ENCODE measurements at places on chromosomes 7 and 10. TPM values are rescaled to one million over a fixed set of nuclear protein-coding genes. Genes with fewer than 3 reads are reported as not detected.

- DNase-seq, result peak; percentile 37
These were observed 9.3 kb downstream of the EVX1 start for GRCh38 chr7:27251652-27252590.

- no peak for DNase-seq
These were observed 185.2 kb downstream of the WDR37 start for GRCh38 chr10:1241322-1241890.

DNA sequence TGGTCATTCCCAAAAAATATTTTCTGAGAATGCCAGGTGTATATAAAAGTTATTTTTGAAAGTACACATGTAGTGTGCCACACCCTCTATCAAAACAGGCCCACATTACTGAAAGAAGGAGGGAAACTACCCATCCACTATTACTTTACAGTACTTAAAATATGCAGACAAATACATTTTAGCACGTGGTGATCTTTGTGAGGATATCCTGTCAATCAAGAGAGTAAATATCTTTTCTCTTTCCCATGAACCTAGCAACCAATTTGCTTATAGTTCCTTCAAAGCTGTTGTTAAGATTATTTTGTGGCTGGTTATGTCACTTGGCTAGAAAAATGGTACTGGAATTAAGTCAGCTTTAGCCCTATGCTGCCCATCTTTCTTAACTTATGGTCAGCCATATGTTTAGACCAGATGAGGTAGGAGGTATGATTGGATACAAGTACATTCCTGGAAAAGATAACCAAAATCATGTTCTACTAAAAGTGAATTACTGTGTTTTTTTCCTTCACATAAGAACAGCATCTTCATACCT is 70.1 kb downstream of the AUTS2 start:
- DNase-seq, result no peak

DNA sequence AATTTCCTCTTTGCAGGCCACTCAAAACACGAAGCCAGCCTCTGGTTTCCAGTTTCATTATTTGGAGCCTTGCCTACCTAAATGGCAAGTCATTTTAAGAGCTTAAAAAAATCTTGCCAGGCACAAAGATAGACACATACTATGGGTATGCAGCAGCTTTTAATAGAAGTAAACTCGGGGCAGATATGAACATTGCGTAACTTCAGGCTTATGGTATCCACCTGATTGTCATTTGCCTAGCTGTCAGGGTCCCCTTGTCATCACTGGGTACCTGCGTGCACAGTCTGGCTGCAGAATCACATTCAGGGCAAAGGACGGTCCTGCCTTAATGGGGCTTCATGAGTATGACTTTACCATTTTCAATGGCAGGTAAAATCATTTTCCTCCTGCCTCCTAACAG is 466.1 kb upstream of the NRP1 start:
- no peak for DNase-seq

DNA sequence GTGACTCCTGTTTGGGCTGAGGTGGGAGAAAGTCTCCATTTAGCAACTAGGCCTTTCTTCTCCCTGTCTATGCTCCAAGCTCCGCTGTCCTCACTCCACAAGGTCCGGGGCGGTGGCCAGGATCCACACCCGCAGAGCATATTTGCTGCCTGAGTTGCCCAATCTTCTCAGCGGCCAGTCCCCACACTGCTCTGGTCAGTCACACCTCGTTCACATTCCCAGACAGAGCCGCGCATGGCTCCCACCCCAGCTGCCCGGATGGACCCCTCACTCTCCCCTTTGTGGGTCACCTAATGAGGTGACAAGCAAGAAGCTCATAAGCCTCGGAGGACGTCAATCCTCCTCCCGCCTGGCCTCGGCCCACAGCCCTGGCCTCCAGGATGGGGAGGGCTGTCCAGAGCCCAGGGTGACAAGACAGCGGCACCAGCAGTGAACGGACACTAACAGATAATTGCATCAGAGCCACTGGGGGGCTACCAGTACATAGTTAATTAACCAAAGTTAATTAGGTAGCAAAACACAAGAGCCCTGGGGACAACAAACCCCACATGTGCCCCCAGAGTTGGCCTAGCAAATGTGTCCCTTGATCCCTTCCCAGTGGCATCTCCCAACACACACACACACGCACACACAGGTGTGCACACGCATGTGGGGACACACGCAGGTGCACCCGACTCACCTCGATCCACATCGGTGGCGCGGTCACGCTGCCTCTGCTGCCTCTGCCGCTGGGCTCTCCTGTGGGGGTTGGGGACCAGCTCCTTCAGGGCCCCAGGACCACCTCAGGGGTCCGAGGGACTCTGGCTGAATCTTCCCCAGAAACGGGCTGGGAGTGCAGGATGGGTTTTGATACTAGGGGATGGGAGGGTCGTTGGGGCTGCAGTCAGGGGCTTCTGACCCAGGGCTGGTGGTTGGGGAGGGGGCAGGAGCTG is 11.8 kb downstream of the EPHA1 start:
- no peak for DNase-seq

- DNase-seq, result peak; percentile 37
These were observed 30.4 kb upstream of the DDC start for GRCh38 chr7:50595491-50596102.

- no peak for DNase-seq
These were observed 239.0 kb upstream of the MKI67 start for GRCh38 chr10:128365156-128365725.

DNA sequence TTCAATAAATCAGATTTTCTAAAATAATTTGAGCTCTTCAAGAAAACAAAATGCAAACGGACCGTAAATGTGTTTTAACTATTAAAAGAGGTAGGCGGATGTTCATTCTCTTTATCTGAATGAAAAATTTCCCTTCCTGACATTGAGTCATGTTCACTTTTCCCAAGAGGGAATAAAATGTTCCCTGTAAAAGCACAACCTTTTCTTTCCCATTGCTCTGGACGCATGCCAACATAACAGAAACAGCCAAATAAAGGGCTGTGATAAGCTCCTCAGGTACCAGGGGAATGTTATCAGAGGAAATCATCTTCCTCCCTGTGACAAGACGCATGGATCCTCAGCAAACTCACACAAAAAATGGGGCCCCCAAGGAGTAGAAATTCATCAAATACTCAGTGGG is 251.8 kb downstream of the MTERF1 start:
- DNase-seq, result no peak

DNA sequence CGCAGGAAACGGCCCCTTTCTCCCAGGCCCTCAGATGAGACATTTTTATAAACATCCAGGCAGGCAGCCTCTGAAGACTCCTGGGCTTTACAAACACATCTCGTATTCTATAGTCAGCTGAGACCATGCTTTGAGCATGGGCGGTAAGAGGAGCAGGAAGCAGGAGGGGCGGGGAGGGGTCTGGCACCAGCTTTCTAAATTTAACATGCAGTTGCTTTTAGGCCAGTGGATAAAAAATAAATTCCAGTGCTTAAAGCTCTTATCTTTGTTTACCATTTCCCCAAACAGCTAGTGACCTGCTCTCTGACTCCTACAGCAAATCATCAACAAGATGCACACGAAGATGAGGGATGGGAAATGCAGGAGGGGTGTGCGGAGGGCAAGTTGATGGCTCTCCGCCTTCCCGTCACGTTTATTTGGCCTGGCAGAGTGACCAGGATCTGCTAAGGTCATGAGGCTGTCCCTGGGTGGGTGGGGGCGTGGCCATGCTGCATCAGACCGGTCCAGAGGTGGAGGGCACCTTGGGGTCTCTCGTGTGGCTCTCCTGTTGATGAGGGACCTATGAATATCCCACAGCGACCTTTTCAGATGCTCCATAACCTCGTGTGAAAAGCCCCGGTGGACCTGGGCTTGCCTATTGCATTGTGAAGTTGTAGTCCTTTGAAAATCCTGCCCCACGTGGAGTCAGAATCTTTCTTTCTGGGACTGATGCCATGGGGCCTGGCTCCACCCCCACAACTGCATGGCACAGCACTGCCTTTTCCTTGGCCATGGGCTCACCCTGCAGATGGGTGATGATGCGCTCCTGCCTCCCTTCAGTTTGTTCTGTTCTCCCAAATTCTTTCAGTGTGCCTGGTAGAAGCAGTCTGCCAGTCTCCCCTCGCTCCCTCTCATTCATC is 67.5 kb downstream of the PARP12 start:
- no peak for DNase-seq

- no peak for DNase-seq
These were observed 74.3 kb downstream of the GFRA1 start for GRCh38 chr10:116198676-116199035.

DNA sequence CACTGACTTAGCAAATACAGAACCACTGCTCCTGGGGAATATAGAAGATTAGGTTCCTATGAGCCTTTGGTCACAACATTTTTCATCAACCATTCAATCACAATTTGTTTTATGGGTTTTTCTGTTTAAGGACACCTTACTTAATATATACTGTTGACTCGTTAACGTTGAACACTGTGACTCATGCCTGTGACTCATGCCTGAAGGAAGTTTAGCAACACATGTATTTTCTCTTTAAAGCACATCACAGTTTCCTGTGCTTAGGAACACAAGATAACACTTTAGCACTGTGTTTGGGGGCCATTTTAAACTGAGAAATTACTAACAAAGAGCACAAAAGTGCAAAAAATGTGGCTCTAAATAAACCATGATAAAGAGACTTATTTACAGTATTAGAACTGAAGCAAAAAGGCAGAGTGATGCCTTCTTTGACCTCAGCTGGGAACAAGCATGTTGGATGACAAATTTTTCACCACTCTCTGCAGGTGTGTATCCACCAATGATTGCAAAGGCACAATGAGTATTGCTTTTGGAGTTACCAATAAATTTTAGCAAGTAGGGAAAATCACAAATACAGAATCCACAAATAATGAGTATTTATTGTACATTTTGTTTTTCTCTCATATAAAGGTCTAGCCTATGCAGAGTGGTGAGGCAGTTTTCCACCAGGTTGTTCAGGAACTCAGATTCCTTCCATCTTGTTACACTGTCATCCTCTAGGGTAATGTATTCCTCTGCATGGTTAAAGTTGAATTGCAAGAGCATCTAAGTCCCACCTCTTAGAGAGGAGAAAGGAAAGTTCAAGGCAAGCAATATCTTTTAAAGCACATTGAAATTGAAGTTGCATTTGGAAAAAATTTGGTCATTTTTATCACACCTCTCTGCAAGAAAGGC is 7.3 kb downstream of the FGFBP3 start:
- DNase-seq, result no peak

DNA sequence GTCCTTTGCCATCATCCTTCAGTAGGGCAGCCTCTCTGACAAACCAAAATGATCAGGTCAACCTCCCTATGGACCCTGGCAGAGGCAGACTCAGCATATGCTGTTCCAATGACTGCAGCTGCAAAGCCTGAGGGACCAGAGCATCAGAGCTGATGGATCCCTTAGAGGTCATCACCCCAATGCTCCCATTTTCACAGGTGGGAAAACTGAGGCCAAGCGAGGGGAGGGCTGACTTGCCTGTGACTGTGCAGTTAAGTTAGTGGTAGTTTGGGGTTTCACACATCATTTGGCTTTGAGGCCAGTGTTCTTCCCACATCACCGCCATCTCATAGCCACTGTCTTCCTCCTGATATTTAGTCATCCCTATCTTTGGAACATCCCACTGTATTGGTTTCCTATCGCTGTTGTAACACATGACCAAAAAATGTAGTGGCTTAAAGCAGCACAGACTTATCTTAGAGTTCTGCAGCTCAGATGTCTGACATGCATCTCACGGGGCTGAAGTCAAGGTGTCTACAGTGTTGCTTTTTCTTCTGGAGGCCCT is 69.3 kb upstream of the PDZD8 start:
- DNase-seq, result no peak

- no peak for DNase-seq
These were observed 13.4 kb downstream of the BRI3 start for GRCh38 chr7:98294798-98295382.

GRCh38 chr7:80771523-80771922 is 133.1 kb downstream of the CD36 start:
- no peak for DNase-seq

DNA sequence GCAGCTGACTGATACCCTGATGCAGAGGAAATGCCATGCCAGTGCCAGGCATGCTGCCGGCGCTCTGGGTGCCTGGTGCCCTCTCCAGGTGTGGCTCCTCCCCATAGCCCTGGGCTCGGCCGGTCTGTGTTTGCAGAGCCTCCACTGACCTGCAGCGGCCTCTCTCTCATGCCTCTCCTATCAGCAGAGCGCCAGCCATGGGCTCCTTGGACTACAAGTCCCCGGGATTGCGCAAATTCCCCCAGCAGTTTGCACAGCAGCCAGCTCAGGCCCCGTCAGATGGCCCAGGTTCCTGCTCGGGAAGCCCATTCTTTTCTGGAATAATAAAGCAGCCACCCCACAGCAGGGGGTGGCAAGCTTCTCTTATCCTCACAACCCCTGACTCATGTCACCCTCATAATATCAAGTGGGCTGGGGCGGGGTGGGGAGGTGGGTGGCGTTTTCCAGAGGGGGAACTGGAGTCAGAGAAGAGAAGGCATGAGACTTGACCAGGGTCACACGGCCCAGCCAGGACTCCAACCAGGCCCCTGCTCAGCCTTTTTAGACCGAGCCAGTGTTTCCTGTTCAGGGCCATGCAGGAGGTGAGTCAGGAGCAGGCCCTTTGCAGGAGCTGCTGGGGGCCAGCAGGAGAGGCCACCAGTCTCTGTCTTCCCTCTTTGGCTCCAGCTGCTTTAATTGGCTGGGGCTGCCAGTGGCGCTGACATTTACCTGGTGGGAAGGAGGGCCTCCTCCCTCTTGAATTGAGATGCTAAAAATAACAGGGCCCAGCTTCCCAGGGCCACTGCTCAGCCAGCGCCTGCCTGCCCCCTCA is 58.6 kb downstream of the ZMIZ1 start:
- no peak for DNase-seq

DNA sequence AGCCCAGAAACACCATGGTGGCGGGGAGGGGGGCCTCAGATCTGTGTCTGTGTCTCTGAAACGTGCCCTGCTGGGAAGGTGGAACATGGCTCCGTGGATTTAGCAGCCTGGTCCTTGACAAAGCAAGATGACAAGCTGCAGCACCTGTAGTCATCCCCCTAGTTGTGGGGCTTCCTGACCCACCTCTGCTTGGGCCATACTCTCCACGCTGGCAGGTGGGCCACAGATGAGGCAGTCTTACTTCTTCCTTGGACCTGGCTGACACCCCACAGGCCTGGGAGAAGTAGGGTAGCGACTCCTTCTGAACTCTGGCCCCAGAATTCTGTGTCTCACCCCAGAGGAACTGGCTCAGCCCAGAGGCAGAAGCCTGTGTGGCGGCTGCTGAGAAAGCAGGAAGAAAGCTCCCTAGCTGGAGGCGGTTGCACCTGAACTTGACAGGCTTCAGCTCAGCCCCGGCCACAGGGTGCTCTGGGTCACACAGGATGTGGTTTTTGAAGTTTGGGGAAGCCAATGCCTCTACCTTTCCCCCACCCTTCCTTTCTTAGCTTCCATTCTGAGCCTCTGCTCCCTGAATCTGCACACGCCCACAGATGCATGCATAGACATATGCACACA is 113.9 kb downstream of the ABLIM1 start:
- DNase-seq, result peak; percentile 72

GRCh38 chr7:22189741-22190140 is 167.2 kb downstream of the RAPGEF5 start:
- no peak for DNase-seq

COBL gene
- total RNA-seq, result 0.27 TPM

CDK14 gene
- 7.5 TPM for total RNA-seq

ENTPD1 gene
- total RNA-seq, result 0.27 TPM

GPR15LG gene
- not detected for total RNA-seq

ITPRID1 gene
- not detected for total RNA-seq

RET gene
- total RNA-seq, result 3.0 TPM

NUDT1 gene
- total RNA-seq, result 44.7 TPM

BTRC gene
- 6.7 TPM for total RNA-seq

CYP2C9 gene
- not detected for total RNA-seq

ANKRD30A gene
- not detected for total RNA-seq
